ENCODE measurements at places on chromosomes 1 and 21.

GRCh38 chr1:201399352-201400126, 415 bp upstream of the LAD1 start:
- no peak for DNase-seq

- DNase-seq = no peak
Measured at GRCh38 chr21:41199588-41199987, 31.6 kb downstream of the BACE2 start.

GRCh38 chr1:43143441-43143888, 28.6 kb downstream of the EBNA1BP2 start:
- DNase-seq = peak; percentile 1

GRCh38 chr1:165856021-165856420, 28.6 kb downstream of the UCK2 start:
- no peak for DNase-seq

- no peak for DNase-seq
Measured at GRCh38 chr1:55057956-55058298, 18.6 kb downstream of the PCSK9 start.

DNA sequence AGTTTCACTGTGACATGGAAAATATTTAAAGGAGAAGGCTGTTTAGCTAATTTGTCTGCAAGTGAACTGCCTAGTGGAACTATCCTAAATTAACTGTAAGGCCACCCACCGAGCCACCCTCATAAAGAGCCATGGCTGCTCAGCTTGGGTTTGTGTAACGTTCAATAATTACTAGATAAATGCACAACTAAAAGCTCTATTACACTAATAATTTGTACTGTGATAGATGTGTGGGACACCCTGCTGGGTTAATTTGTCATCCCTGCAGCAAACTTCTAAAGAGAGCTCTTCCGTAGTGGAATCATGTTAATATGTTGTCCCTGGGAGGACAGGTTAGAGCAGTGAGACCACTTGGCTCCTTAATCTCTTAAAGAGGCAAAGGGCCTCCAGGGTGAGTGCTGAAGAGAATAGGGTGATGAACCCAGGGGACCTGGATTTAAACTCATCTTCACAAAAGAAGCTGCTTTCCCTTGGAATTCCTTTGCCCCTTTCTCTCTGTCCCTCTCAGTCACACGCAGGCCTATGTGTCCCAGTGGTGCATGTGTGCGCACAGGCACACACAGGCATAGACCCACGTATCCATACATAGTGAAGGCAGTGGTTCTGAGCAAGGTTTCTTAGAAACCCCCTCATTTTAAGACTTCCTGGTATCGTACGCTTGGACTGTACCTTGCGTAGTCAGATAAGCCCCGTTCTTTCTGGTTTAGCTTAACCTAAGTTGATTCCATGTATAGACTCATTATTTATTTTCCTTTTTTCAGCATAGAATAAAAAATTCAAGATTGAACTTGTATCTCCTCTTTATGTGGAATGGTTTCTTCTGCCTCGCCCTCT, 310.3 kb downstream of the NFIA start:
- no peak for DNase-seq

DNA sequence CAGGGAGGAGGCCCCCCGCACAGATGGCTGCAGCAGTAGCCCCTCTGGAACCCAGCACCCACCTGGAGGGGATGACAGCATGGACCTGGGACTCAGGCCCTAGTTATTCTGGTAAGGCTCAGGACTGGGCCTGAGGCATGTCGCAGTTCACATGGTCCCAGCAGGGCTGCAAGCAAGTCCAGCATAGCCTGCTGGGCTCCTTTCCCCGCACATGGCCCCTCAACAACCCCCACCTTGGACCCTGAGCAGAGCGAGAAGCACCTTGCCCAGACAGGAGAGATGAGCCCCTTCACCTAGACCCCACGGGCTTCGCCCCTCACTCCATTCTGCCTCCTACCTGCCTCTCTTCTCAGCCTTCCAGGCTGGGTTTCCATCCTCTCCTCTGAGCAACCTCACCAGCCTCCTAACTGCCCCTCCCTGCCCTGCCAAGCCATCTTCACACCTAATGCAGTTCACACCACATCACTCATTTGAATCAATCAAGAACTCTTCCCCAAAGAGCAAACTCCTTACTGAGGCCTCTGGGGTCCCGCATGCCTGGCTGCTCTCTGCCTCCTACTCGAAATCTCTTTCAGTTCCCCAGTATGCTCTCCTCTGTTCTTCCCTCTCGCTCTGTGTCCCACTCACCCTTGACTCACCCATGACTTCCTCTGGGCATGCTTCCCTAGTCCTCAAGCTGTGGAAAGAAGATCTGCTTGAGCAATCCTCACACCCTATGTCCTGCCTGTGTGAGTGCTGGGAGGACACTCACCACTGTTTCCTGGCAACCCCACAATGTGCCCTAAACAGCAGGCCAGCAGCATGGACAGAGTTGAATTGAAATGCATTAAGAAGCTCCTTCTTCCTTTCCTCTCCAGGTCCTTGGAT, 9.4 kb upstream of the THEMIS2 start:
- DNase-seq = peak; percentile 86

DNA sequence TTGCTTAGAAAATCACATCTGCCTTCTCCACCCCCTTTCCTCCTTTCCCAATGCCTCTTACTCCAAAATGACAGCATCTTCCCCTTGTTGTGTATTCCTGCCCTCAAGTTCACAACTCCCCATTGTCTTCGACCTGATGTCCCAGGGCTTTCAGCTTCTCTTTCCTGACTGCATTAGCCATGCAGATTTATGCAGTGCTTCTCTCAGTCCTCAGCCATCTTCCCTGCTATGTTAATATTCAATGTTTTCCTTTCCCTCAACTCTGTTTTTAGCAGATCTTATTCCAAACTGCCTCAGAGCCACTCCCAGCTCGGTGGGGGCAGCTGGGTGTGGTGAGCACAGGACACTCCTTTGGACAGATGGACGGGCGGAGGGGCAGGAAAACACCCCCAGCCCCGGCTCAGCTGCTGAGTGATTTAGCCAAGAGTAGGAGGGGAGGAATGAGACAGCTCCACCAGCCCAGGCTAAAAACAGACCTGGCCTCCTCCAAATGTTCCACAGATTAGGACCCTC, 71.0 kb downstream of the CD2 start:
- no peak for DNase-seq

- DNase-seq = no peak
Measured at GRCh38 chr1:94027721-94028515, 93.0 kb downstream of the ABCA4 start.

GRCh38 chr1:89546934-89547562, 22.4 kb downstream of the LRRC8B start:
- DNase-seq = no peak

- DNase-seq = no peak
Measured at GRCh38 chr1:230109895-230110667, 43.0 kb downstream of the GALNT2 start.

DNA sequence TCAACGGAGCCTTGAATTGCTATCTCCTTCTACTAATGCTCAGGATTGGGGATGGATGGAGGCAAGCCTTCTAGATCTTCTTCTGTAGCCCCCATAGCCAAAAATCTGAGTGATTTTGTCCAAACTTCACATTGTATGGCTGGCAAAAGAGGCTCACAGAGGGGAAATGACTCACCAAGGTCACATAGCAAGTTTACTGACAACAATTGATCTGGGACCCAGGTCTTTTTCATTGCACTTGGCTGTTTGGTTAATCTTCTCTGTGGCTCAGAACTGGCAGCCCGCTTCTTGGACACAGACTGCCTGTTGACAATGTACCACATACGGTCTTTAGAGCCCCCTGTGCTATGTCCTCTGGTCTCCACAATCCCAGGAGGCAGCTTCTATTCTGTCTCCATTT, 3.0 kb upstream of the LACTBL1 start:
- no peak for DNase-seq

GRCh38 chr1:158274797-158275196, 14.9 kb upstream of the CD1C start:
- no peak for DNase-seq

DNA sequence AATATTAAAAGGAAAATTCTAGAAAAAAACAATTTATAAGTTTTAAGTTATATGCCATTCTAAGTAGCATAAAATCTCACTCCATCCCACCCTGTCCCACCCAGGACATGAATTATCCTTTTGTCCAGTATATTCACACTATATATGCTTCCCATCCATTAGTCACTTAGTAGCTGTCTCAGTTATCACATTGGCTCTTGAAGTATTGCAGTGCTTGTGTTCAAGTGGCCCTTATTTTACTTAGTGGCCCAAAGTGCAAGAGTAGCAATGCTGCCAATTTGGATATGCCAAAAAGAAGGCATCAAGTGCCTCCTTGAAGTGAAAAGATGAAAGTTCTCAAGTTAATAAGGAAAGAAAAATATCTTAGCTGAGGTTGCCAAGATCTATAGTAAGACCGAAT, 192.3 kb downstream of the KCNT2 start:
- DNase-seq = no peak

DNA sequence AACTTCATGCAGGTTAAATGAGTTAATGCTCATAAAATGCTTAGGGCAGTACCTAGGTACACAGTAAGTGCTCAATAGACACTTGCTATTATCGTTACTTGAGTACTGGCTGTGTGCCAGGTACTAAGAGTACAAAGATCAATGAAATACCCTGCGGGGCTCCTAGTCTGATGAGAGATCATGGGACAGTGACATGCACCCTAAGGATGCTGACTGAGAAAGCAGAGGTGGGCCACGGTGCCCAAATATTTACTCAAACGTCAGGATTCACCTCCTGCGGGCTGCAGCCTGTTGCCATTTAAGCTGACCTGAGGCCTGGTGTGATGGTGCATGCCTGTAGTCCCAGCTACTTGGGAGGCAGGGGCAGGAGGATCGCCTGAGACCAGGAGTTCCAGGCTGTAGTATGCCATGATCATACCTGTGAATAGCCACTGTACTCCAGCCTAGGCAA, 19.8 kb upstream of the LUZP1 start:
- no peak for DNase-seq

GRCh38 chr1:3609769-3610526, 1.4 kb downstream of the MEGF6 start:
- no peak for DNase-seq

- DNase-seq = no peak
Measured at GRCh38 chr21:31195334-31196015, 148.6 kb downstream of the TIAM1 start.

DNA sequence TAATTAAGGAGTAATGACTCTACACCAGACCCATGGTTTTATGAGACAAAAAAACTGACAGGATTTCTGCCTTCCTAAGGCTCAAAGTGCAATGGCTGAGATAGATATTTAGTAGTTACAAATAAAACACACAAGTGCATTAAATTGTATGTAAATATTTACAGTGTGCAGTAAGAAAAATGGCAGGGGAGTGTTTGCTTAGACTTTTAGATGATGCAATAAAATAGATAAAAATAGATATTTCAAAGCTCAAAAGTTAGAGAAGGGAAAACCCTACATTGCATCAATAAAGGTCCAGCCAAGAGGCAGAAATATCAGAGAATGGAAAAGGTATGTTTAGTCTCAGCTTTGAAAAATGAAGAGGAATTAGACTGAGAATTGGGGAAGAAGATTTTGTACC, 226.3 kb upstream of the FGGY start:
- no peak for DNase-seq

DNA sequence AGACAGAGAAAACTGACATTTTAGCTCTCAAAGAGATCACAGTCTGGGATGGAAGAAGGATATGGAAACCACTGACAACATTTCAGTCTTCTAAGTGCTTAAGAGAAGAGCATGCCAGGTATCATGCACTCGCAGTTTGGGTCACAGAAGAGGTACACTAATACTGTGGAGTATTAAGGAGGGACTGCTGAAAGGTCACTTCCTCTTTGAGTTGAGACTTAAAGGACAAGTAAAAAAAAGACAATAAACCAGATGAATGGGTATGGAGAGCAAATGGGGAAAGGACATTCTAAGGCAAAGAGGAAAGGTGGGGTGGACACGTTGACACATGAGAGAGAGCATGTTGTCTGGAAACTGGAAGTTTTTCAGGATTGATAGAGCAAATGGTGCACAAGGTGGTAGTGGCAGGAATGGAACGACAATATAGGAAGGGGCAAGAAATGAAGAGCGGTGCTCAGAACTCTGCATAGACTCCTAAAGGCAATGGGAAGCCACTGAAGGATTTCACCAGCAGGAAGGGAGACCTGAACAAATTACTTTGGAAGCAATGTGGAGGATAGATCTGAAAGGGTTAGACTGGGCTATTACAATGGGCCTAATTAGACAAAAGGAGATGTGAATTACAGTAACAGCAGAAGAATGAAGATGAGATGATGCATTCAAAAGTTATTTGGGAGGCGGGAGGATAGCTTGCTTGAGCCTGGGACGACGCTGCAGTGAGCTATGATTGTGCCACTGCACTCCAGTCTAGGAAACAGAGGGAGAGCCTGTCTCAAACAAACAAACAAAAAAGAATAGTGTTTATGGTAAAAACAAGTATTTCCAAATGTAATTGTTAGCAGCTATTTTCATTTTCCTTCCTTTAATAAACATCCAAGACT, 11.1 kb downstream of the DIPK1A start:
- DNase-seq = no peak

DNA sequence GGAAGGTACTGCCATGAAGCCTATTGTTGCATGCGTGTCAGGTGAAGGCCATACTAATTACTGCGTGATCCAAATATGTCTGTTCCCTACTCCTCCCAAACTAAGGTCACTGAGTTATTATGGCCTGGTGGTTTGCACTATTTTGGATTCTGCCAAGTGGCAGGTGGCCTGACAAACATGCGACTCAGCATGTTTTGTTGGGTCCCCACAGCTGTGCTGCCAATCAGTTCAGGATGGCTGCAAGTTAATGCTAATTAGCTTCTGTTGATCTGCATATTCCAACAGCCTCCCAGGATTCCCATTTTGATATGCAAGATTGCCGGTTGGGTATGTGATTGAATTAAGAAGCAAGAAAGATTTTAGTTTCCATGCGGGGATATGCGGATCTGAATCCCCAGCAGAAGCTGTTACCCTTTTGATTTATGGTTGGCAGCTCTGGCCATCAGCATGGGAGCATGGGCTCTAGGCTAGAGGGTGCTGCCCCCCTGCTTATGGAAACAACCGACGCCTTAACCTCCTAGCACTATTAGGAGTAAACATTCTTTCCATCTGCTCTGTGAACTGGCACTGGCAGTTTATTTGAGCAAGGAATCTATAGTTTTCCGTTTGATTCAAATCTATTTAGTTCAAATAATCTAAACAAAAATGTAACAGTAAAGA, 429.8 kb upstream of the C1orf87 start:
- no peak for DNase-seq

DNA sequence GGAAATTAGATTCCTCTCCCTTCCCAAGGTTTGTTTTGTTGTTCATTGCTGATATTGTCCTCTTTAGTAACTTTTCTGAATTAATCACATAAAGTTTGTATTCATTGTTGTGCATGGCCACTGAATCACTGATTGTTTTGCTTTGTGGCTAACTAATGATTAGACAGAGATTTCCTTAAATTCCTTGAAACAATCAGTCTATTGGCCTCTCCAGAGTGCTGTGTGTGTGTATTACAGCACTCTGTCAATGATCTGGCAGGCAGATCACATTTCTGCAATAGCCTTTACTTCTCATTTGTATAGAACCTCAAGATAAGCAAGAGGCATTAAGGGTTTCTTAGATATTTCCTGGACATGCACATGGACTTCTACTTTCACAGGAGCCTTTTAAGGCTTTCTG, 78.6 kb downstream of the DUSP10 start:
- no peak for DNase-seq

All from Kasumi-1 (cell line).